T-helper 1 cell (primary cell): ENCODE measurements at places on chromosomes 3 and 15.

- DNase-seq: peak; percentile 30
Measured at GRCh38 chr3:72657666-72658065, 190.6 kb downstream of the SHQ1 start.

DNA sequence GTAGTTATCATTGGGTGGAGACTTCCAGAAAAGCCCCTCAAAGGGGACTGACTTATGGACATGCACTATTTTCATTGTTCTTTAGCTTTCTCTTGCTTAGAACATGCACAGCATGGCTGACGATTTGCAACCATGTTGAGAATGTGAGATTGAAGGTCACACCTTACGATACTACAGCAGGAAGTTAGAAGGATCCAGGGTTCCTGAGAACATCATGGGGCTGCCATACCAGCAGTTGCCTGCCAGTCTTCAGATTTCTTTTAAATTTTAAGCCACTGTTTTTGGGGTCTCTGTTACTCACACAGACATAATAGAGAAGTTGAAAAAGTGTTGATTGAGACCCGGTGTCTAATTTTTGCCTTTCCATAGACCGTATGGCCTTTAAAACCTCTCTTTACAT, 396.5 kb downstream of the MECOM start:
- DNase-seq: no peak

- DNase-seq: no peak
Measured at GRCh38 chr3:150407808-150408220, 284 bp upstream of the TSC22D2 start.

GRCh38 chr3:130515755-130516154, 1.2 kb upstream of the COL6A6 start:
- no peak for DNase-seq

DNA sequence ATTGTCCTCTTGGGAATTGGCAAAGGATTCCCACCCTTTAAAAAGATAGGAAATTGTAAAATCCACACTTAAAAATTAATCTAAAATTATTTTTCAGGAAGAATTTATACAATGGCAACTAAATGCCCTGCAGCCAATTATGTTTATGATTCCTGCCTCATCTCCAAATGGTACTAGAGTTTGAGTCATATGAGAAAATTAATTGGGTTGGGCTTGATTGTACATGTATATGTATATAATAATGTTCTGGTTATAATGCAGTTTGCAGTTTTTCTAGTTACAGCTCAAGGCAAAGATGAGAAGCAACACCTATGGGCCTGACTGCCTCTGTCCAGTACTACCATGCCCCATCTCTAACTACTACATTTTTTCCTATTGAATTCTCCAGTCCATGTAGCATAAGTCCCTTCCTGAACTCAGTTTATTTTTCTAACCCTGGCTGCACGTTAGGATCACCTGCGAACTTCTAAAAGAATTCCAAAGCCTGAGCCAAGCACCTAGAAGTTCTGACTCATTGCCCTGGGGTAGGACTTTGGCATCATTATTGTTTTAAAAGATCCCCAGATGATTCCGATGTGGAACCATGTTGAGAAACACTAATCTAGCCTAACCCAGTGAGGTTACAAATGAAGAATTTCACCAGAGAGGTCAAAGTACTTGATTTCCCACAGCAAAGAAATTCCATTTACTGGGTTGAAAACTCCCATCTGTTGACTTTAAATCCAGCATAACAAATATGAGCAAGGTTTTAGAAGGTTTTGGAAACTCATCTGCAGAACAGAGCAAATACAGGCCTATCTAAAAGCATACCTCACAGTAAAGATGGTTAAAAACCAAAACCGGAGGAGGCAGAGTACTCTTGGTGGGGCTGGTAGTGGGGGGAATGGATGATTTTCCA, 19.4 kb downstream of the TGFBR2 start:
- no peak for DNase-seq

GRCh38 chr15:92954578-92954977, 54.5 kb downstream of the CHD2 start:
- DNase-seq: no peak

- no peak for DNase-seq
Measured at GRCh38 chr15:45435124-45435903, 57.0 kb upstream of the GATM start.

GRCh38 chr15:79740561-79740960, 156.3 kb downstream of the MTHFS start:
- DNase-seq: no peak

DNA sequence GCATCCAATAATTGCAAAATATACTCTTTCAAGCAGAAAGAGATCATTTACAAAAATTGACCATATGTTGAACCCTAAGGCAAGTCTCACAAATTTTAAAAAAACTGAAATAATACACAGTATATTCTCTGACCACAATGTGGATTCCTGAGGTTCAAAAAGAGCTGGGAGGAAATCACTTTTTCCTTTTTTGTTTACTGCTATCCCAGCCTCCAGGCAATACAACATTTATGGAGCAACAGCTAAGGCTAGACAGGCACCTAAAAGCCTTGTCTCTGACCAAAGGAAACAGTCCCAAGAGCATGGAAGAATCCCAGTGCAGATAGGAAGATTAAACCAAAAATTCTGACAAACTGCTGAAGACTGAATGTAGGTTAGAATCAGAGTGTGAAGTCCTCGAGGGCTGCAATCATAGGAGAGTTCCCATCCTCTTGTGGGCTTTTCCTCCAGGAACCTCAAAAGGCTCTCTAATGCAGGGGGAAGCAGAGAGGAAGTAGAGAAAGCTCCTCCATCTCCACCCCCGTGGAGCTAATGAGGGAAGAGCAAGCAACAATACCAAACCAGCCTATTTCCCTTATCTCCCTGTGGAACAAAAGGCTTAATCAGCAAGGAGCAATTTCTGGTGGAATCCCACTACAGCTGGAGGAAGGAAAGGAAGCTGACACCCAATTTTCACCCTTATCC, 57.0 kb downstream of the TMCC1 start:
- DNase-seq: no peak

DNA sequence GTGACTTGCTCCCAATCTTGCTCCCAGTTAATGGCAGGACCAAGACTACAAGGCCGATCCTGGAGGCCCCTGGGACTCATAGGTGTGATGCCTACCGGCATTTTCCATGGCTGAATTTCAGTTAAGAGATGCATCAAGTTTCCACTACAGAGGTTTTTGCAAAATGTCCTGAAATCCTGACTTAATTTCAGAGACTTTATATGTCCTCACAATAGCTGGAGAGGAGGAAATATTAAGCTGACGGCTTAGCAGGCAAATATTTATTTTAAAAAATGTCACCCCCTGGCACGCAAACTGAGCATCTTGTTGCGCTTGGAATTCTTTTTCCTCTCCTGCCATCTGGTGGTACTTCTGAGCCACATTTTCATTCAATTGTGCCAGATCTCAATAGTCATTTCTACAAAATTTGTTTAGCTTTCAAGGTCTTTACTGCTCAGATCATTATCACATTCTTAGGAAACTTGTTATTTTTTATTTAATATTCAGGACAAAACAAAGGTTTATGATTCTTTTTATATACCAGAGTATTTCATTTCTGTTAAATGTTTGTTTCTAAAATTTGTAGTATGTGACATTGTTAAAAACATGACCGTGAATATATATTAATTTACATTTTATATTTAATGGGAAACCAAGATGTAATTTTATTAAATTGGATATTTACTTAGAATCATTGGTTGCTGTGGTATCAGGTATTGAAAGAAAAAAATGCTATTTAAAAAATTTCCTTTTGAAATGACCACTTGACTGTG, 189.2 kb upstream of the THRB start:
- DNase-seq: no peak

- DNase-seq: no peak
Measured at GRCh38 chr3:50278880-50279224, at the start of gene LSMEM2. Gene LSMEM2 (plus strand): TSS chr3:50279087. CDS start chr3:50279114, 27 bp downstream.

- no peak for DNase-seq
Measured at GRCh38 chr3:62500556-62501288, 127.4 kb upstream of the FEZF2 start.

GRCh38 chr3:23241256-23241655, 38.1 kb downstream of the UBE2E2 start:
- no peak for DNase-seq

- no peak for DNase-seq
Measured at GRCh38 chr3:13595485-13595884, 46.6 kb downstream of the FBLN2 start.

- DNase-seq: no peak
Measured at GRCh38 chr3:11186771-11187191, 32.5 kb downstream of the HRH1 start.

DNA sequence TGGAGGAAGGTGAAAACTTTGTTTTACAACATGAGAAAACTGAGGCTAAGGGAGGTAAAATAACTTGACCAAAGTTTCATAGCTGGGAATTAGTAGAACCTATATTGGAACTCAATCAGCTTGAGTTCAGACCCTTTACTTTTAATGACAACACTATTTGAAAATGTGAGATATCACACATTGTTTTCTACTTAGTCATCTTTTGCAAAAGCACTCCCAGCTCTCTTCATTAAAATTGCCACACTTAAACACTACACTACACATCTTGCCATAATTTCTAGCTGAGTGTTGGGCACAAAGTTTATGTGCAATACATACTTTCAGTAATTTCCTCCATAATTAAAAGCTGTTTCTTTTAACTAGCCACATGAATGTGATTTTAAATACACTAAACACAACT, 230.4 kb upstream of the DCBLD2 start:
- no peak for DNase-seq

DNA sequence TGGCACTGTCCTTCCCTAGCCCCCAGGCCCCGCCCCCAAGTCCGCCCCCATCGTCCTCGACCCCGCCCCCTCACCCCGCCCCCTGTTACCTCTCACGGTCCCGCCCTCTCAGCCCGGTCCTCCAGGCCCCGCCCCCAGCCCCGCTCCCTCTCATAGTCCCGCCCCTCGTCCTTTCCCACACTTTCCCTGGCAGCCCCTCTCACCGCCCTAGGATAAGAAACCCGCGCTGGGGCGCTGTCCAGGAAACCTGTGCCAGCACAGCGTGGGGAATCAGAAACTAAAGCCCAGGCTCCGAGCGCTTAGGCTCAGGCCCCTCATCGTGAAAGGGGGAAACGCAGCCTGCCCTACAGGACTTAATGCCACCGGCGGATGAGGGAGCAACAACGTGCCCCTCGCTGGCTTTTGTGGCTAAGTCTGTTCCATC, 20.9 kb downstream of the TRPM1 start:
- DNase-seq: no peak

DNA sequence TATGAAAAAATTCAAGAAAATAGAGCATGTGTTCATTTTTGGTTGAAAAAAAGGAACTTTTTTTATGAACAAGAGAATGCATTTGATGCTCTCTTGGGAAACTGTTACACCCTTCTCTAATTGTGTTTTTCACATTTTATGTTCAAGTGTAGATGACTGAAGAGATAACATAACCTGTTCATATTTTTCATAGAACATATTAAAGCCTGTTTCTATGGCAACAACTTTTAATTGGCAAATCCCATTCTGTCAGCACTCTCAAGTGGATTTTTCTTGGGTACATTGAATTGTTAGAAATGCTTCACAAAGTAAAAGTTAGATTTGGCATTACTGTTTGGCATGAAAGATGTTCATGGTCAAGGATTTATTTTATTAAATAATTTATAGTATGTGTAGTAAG, 117.5 kb downstream of the MBNL1 start:
- DNase-seq: no peak

DNA sequence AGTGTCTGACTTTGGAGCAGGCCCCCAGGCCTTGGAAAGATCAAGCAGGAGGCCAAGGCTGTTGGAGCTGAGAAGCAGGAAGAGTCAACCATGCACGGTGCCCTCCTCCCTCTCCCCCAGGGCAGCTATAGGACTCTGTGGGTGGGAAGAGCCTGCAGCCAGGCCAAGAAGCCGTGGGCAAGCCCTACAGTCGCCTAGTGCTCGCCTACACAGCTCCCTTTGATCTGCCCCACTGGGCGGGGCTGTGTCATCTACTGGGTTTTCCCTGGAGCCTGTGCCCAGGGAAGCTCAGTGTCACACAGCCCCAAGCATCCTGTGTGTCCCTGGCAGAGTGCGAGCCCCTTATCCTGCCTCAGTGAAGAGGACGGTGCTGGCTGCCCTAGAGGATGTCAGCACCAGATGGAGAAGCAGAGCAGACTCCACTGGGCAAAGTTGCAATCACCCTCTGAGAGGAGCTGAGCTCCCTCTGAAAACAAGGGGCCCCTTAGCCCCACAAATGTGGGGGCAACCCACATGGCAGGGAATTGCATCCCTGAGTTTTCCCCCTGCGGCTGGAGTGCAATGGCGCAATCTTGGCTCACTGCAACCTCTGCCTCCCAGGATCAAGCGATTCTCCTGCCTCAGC, 72.2 kb downstream of the KLF13 start:
- DNase-seq: no peak

DNA sequence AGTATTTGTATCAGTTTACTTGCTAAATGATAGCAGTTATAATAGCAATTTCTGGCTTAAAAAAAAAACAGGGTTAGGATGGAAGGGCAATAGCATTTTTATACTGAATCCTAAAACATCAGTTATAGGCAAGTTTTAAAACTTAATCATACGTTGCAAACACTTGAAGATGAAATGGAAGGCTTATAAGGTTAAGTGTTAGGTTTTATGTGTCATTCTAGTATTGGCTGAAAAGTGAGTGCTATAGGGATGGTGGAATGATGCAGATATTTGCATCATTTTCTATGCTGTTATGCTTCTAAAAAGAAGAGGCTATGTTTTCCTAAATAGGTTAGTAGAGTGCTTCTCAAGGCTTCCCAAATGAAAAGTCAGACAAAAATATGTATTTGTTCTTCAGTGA, 23.3 kb downstream of the ARIH1 start:
- DNase-seq: no peak

DNA sequence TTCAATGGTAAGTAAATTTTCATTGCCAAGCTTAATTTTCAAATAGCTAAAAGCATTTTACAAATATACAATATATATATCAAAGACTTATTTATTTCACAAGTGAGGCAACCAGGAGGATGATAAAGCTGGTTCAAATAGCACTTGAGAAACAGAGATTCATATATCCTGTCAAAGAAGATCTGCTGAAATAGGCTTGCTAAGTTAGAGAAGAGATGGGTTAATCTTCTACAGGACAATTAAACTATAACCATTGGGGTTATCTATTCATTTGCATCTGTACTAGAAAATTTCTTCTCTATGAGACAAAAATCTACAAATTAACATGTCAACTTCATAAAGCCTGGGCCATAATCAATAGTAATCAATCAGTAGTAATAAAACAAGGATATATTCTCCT, 637.7 kb upstream of the UBE2E2 start:
- DNase-seq: no peak

- DNase-seq: no peak
Measured at GRCh38 chr3:143820466-143821221, 27.6 kb downstream of the SLC9A9 start.

- no peak for DNase-seq
Measured at GRCh38 chr3:172546628-172547214, 23.5 kb upstream of the TNFSF10 start.
